ENCODE measurements at places on chromosomes 1 and 21.

GRCh38 chr1:43976045-43976444, 1.3 kb downstream of the ATP6V0B start:
- no peak for DNase-seq

DNA sequence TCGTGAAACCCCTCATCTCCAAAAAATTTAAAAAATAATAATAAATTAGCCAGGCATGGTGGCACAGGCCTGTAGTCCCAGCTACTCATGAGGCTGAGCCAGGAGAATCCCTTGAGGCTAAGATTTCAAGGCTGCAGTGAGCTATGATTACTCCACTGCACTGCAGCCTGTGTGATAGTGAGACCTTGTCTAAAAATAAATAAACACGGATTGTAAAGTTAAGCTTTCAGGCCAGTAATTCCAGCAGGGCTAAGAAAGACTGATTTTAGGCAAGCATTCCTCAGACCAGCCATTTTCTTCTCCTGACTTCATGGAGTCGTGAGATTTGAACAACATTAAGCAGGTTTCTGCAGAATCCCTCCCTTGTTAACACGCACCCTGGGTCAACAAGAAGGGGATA, 77.2 kb upstream of the EFHD2 start:
- no peak for DNase-seq

DNA sequence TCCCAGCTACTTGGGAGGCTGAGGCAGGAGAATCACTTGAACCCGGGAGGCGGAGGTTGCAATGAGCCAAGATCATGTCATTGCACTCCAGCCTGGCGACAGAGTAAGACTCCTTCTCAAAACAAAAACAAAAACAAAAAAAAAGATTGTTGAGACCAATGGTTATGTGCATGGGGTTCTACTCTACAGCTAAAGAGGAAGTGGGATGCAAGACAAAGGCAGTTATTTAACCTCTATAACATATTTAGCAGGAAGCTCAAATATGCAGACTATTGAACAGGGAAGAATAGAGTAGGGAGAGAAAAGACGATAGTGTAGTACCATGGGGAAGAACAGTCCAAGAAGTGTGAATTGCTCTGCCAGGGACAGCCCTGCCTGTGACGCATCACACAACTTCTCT, 227.7 kb downstream of the SMYD3 start:
- no peak for DNase-seq

GRCh38 chr1:107365527-107366240, 224.8 kb downstream of the NTNG1 start:
- DNase-seq = no peak

DNA sequence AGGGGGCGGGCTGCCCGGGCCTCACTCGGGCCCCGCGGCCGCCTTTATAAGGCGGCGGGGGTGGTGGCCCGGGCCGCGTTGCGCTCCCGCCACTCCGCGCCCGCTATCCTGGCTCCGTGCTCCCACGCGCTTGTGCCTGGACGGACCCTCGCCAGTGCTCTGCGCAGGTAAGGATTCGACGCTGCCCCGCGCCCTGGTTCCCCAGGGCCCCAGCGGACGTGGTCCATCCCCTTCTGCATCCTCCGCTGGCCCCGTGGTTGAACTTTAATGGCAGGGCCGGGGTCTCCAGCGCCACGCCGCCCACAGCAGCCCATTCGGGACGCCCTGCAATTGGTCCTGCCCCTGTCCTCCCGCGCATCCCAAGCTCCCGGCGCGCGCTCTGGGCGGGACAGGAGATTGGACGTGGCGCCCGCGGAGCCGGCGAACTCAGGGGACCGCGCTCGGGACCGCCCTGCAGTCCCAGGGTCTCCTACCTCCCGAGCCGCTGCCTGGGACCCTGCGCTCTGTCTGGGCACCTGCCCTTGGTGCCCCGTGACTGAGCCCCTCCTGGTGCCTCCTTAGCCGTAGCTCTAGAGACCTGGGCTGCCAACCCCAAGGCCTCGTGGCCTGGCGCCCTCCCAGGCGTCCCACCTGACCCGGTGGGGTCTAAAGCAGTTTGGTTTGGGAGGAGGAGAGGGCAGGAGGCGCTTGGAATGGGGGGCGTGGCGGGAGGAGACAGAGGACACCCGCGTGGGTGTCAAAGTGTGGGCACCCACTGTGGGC, at the start of gene ALPL:
TSS of gene ALPL (plus strand) at position 73 of the 762 bp plus-strand sequence. CDS start 44,659 bp downstream, outside the sequence.
- no peak for DNase-seq

GRCh38 chr1:76919085-76919484, 51.8 kb downstream of the ST6GALNAC5 start:
- DNase-seq = no peak

- no peak for DNase-seq
These were observed 57.1 kb upstream of the ATP1B1 start for GRCh38 chr1:169049258-169049938.

DNA sequence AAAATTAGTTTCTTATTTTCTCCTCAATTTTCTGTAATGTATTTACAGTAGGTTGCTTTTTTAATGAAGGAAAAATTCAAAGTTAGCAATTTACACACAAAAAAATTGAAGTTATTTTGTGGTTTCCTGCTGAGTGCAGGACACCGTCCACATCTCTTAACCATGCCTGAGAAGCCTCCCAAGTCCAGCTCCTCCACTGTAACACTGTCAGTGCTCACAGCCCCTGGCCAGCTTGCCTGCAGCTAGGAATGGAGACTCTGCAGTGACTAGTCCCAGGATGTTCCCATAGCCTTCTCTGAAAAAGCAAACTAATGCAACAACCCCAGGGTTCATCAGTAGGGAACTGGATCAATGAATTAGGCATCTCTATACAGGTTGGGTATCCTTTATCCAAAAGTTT, 3.5 kb downstream of the A3GALT2 start:
- no peak for DNase-seq

DNA sequence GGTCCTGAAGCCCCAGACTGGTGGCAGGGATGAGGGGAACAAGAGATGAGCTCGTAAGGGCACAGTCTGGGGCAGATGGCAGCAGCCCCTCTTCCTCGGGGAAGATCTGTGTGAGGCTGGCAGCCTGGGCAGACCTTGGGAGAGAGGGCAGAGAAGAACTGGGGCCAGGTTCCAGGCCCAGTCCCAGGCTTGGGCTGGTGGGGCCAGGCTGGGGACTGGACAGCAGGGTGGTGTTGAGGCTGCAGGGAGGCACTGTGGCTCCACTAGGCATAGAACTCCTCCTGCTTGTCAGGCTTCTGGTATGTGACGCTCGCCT, 35.7 kb downstream of the SDC3 start:
- no peak for DNase-seq
